ENCODE measurements at places on chromosomes 5 and 9. TPM values are rescaled to one million over a fixed set of nuclear protein-coding genes. Genes with fewer than 3 reads are reported as not detected.

Gene PCDHA9
- total RNA-seq: 0.06 TPM

Gene IL17B
- not detected for total RNA-seq

- DNase-seq: no peak
These were observed 1313.5 kb upstream of the WWC1 start for GRCh38 chr5:166977911-166978422.

Gene AHRR
- total RNA-seq: 32.1 TPM

Gene FLT4
- total RNA-seq: 203 TPM

- no peak for DNase-seq
These were observed 154.6 kb downstream of the COL23A1 start for GRCh38 chr5:178435321-178436238.

Gene PALM2AKAP2
- total RNA-seq: 3.9 TPM

GRCh38 chr5:135547590-135548254 lies 12.0 kb upstream of the NEUROG1 start:
- DNase-seq: no peak

- no peak for DNase-seq
These were observed 14.0 kb upstream of the LOX start for GRCh38 chr5:122091936-122092600.

GRCh38 chr9:134604834-134605233 lies 36.8 kb upstream of the COL5A1 start:
- no peak for DNase-seq

Gene OGN
- not detected for total RNA-seq
